ENCODE measurements at places on chromosomes 6 and 20.

GRCh38 chr6:89198235-89198634 is 18.9 kb downstream of the GABRR1 start:
- no peak for DNase-seq

- DNase-seq = no peak
These were observed 66.4 kb downstream of the CLIC5 start for GRCh38 chr6:45949256-45949655.

- DNase-seq = no peak
These were observed 7.3 kb upstream of the TFAP2A start for GRCh38 chr6:10421921-10422736.

DNA sequence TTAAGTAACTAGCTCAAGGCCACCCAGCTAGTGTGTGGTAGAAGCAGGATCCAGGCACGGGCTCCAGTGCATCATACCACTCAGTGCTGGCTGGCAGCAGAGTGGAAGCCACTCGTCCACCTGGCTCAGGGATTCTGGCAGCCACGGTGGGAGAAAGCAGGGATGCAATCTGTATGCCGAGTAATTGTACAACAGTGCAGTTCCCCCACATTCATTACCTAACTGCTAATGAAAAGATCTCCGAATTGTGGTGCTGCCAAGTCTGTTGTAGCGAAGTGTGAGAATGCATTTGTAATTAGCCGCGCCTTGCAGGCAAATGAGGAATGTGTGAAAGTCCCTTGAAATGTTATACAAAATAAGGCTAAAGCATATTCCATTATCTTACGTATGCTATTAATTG is 29.0 kb downstream of the KCNG1 start:
- DNase-seq = no peak

GRCh38 chr6:113104951-113105350 is 752.2 kb upstream of the MARCKS start:
- no peak for DNase-seq

- DNase-seq = no peak
These were observed 81.2 kb downstream of the EZR start for GRCh38 chr6:158737710-158738615.

- DNase-seq = no peak
These were observed 3.0 kb upstream of the DDX43 start for GRCh38 chr6:73391675-73392074.

GRCh38 chr20:47749339-47749738 is 35.9 kb downstream of the SULF2 start:
- DNase-seq = no peak

- no peak for DNase-seq
These were observed 14.7 kb downstream of the CYP39A1 start for GRCh38 chr6:46637933-46638332.

DNA sequence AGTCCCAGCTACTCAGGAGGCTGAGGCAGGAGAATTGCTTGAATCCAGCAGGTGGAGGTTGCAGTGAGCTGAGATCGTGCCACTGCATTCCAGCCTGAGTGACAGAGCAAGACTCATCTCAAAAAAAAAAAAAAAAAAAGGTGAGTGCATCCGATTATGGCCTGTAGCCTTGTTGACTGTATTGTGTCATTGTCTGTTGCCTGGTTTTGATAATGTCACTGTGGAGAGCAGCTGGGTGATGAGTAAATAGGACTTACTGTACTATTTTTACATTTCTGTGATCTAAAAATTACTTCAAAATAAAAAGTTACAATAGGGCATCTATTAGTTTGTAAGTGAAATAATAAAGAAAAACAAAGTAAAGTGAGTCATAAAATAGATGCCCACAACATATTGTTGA is 134.1 kb upstream of the SALL4 start:
- no peak for DNase-seq

DNA sequence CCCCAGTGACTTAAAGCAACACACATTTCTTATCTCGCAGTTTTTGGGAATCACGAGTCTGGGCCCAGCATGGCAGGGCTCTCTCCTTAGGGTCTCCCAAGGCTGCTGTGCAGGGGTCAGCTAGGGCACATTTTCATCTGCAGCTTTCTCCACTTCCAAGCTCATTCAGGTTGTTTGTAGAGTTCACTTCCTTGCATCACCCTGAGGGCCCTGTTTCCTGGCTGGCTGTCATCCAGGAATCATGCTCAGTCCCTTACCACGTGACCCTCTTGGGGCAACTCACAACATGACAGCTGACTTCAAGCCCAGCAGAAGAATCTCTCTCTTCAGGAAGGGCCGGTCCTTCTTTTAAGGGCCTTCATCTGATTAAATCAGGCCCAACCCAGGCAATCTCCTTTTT is 21.3 kb downstream of the SNAP25 start:
- DNase-seq = no peak

- DNase-seq = no peak
These were observed 439.8 kb downstream of the BMP2 start for GRCh38 chr20:7207186-7207798.
